ENCODE measurements at places on chromosomes 13 and 19.

- DNase-seq: no peak
Observed at GRCh38 chr13:84659359-84659661, 777.0 kb upstream of the SLITRK1 start.

- DNase-seq: no peak
Observed at GRCh38 chr13:51032831-51033230, 78.2 kb downstream of the C13orf42 start.

DNA sequence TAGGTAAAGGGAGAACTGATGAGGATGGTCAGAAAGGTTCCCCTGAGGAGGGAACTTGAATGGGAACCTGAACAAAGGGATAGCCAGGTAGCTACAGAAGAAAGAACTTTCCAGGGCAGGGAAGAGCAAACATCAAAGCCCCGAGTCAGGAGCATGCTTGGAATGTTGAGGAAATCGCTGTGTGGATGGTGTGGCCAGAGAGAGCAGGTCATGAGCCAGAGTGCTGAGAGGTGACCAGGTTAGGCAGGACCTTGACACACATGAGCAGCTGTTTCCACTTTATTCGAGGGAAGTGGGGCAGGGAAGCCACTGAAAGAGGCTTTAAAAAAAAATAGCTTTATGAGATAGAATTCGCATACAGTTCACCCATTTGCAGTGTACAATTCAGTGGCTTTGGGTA lies 4.4 kb downstream of the RAB8A start:
- DNase-seq: no peak

- no peak for DNase-seq
Observed at GRCh38 chr19:34325981-34326787, 38.8 kb upstream of the GPI start.

GRCh38 chr13:88704600-88705275 lies 1033.6 kb downstream of the SLITRK5 start:
- DNase-seq: no peak

GRCh38 chr19:16764793-16765433 lies 45.3 kb downstream of the NWD1 start:
- DNase-seq: no peak

DNA sequence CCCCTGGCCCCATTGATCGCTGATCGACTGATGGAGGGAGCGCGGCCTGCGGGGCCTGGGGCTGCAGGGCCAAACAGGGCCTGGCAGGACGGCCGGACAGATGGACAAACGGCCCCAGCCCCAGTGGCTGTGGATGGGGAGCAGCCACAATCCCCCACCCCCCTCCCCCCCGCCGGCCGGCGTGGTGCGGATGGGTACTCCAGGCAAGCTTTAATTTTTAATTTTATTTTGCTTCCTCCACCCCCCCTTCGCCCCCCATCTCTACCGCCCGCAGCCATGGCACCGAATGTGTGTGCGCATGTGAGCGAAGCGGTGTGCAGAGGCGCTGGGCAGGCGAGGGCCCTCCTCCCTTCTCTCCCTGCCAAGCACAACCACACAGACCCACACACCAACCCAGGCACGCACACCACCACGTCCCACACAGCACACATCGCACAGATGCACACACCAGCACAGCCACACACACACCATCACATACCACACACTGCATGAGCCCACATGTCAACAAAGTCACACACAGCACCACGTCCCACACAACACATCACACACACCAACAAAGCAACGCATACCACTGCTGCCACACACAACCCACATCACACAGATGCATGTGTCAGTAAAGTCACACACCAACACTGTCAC lies 12.4 kb downstream of the ERFL start:
- no peak for DNase-seq

DNA sequence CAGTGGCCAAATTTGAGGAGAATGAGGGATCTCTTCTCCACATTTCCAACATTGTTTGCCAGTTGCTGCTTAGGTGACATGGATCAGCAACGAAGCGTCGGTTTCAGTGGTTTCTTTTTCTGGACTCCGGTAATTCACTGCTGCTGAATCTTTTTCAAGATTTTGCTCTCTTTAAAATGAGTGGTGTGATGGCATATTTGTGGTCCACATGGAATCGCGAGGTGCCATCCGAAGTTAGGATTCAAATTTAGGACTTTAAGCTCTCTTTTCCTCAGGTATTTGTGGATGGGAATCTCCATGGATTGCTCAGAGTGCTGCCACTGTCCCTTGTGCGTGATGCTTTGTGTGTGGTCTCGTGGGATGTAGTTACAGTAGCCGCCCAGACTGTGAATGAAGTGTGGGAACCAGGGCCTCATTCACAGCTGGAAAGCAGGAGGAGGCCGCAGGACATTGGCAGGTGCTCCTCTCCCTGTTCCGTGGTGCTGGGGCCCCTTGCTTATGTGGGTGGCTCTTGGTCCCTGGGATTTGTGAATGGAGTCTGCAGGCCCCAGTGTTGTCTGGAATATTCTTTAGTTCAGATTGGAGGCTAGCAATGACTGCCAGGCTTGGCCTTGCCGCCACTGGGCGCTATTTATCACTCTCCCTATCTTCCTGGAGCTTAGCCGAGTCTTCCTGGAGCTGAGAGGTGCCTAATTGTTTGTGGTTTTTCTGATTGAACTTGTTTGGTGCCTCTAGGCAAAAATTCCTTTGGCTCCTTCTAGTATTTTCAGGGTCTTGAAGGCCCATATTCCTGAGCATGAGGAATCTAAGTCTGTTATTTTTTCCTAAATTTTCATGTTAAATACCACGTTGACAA lies 1.5 kb downstream of the ILF3 start:
- no peak for DNase-seq

GRCh38 chr19:16369664-16370576 lies 45.3 kb downstream of the KLF2 start:
- no peak for DNase-seq

Measured in natural killer cell treated with Interleukin-12 subunit alpha and Interleukin-12 subunit beta and Interleukin-15 and Interleukin-18, amount 100 ng/mL, for 72 hours (primary cell).